ENCODE measurements at places on chromosomes 12 and 14.

- DNase-seq = no peak
Observed at GRCh38 chr12:124305136-124305535, 10.2 kb downstream of the RFLNA start.

DNA sequence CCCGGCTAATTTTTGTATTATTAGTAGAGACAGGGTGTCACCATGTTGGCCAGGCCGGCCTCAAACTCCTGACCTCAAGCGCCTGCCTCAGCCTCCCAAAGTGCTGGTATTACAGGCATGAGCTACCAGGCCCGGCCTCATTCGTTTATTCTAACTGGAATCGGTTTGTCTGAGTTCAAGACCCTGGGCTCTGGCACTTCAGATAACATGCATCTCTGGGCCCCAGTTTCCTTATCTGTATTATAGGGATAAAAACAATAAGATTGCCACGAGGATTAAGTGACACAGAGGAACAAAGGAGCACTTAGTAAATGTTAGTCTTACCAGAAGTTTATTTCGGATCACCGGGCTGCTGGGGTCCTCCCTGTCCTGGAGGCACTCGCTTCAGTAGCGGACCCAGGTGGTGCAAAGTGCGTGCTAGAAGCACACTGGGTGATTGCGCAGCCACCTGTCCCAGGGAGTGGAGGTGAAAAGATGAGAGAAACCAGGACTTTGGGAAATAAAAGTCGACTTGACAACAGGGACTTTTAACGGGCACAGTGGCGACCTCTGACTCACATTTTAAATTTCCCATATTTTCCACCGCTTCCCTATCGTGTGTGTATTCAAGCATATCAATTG, 37.5 kb downstream of the ACACB start:
- DNase-seq = no peak

DNA sequence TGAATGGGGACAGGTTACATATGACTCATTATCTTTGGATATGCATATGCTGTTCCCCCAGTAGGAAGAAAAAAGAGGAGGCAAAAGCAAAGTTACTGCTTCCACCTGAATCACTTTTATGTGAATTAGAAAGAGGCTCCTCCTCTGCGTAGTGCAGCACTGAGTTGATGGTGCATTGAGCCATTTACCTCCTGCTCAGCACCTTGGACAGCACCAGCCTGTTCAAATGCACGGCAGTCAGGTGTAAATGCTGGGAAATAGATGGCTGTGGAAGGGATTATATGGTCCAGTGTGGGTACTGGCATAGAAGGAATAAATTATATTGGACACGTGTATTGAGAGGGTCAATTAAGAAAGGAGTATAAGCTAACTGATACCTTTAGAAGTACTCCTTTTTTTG, 541.9 kb upstream of the SEL1L start:
- no peak for DNase-seq

- DNase-seq = no peak
Observed at GRCh38 chr14:55502746-55503284, 62.4 kb upstream of the TBPL2 start.

GRCh38 chr14:64806202-64806861, 73.4 kb downstream of the SPTB start:
- DNase-seq = no peak

DNA sequence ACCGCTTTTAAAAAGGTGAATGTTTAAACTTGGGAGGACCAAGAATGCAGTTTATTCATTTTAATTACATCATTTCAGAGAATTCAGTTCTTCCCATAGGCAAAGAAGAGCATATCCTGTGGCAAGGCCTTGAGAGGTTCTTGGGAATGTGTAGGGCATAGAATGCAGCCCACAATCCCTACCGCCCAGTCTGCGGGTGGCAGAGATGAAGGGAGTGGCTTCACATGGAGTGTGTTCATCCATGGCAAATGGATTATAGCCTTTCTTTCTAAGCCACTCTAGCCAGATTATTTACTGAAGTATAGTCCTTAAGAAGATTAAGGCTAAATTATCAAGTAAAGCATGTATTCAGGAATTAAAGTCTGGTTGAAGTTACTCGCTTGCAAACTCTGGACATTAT, 97.4 kb downstream of the TSPAN8 start:
- no peak for DNase-seq

GRCh38 chr12:12474471-12474928, 88.2 kb downstream of the DUSP16 start:
- no peak for DNase-seq

DNA sequence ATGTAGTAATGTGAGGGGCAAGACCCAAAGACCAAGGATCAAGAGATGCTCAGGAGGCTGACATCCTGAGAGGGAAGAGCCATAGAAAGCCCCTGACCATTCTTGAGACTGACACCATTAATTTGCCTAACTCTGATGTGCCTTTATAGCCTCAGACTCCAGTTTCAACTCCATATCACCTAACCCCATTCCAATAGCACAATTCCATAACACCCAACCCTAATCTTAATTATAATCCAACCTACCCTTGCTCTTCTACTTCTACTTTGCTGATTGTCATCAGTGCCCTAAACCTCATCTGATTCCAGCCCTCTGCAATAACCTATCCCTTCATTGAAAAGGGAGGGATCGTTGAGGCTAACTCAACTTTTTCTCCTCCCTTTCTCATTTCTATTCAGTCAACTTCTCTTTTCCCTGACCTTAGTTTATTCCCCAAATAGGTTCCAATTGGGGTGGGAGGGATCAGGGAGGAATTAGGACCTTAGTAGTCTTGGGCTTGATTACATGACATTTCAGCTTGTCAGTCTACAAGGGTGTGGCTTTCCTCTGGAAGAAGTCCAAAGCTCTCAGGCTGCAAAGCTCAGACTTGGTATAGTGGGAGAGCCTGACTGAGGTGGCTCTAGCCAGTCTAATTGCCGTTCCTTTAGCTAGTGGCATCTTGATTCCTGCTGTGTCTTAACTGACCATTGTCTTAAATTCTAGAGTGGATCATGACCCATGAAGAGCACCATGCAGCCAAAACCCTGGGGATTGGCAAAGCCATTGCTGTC, 3.1 kb downstream of the PFKM start:
- DNase-seq = no peak

- DNase-seq = no peak
Observed at GRCh38 chr12:93348575-93349435, 28.9 kb upstream of the NUDT4 start.

GRCh38 chr12:111773801-111774551, 7.2 kb downstream of the ALDH2 start:
- no peak for DNase-seq

DNA sequence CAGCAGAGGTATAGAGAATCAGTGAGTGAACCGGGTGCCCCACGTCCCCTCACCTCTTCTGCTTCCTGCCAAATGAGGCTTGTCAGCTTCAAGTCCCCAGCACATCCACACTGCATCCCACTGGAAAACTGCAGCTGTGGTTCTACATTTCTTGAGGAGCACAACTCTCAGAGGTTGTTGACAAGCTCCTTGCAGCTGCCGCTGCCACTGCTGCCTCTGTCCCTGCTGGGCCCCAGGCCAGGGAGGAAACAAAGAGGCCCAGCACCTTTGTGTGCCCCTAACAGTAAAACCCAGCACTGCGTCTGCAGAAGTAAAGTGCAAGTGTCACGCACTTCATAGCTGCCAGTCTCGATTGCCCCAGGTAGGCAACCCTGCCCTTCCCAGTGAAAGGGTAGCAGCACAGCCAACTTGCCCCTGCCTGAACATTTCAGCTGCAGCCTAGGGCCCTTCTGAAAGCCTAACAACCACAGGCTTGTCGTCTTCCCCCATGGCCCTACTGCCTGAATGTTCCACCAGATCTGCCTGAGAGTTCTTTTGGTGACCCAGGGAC, 1162.1 kb upstream of the USP15 start:
- no peak for DNase-seq

DNA sequence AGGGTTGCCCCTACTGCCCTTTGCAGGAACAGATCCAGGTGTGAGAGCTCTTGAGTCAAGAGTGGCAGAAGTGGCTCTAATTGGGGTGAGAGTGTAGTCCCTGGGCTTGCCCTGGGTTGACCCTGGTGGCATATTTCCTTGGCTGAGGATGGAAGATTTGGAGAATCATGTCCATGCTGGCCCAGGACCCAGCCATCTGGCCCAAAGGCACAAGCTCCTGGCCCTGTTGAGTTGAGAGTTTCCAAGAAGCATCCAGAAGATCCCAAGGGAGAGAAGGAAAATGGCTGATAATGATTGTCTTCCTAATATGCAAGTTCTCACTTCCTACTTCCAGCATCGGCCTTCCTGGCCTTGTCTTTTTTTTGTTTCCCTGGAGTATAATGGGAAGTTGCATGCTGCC, 55.5 kb upstream of the SRSF5 start:
- DNase-seq = no peak

GRCh38 chr14:20652996-20653975, 11.8 kb upstream of the OR6S1 start:
- no peak for DNase-seq

DNA sequence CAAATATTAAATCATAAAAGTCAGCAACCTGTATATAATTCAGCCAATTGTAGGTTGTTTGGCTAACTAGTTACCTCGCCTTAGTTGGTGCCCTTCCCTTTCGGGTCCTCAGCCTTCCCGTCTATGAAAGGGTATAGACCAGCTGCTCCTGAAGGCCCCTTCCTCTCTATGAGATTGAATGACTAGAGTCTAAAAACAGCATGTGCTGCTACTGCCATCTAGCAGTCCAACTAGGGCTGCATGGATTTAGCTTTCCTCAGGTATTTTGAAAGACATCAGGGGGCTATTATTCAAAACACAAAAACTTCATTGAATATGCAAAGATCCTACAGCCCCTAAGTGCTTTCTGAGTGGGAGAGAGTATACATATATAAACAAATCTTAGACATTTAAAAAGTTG, 37.0 kb upstream of the TMEM263 start:
- DNase-seq = no peak

DNA sequence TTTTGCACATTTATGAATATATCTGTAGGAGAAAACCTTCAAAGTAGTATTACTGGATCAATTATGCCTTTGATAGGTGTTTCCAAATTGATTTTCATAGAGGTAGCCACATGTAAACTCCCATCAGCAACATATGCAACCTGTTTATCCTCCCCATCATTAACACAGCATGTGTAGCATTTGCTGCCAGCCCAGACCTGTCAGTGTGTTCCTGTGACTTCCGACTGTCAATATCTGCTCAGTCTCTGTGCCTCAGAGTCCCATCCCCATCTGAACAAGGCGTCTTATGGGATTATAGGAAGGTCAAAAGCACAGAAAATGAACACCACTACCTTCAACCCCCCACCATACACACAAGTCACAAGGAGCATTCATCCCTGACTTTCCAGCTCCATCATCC, 9.5 kb upstream of the CAPRIN2 start:
- no peak for DNase-seq

- no peak for DNase-seq
Observed at GRCh38 chr12:47931187-47931586, 26.4 kb upstream of the VDR start.

DNA sequence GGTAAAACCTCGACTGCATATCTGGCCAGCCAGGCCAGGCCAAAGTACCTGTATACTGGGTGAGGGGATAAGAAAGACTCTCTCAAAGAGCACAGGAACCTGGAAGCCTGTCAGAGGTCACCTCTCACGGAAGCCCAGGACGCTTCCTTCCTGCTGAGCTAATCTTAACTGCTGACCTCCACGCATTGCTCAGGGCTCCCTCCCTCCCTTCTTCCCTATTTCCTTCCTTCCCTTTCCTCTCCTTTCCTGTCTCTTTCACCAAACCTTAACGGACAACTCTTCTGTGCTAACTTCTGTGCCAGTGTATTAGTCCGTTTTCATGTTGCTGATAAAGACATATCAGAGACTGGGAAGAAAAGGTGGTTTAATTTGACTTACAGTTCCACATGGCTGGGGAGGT, 14.8 kb upstream of the RNASE10 start:
- DNase-seq = no peak

GRCh38 chr12:4356041-4356327, 23.5 kb downstream of the FGF23 start:
- DNase-seq = peak; percentile 39

- DNase-seq = no peak
Observed at GRCh38 chr12:20508962-20509361, 140.6 kb downstream of the PDE3A start.

DNA sequence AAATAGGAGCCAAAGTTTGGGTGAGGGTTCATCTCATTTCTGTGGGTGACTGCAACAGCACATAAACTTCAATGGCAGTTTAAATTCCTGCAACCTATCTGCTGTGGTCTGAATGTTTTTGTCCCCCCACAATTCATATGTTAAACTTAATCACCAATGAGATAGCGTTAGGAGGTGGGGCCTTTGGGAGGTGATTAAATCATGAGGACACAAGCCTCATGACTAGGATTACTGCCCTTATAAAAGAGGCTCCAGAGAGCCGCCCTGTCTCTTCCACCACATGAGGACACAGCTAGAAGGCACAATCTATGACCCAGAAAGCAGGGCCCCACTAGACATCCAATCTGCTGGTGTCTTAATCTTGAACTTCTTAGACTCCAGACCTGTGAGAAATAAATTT, 3.8 kb upstream of the CCDC91 start:
- DNase-seq = no peak

DNA sequence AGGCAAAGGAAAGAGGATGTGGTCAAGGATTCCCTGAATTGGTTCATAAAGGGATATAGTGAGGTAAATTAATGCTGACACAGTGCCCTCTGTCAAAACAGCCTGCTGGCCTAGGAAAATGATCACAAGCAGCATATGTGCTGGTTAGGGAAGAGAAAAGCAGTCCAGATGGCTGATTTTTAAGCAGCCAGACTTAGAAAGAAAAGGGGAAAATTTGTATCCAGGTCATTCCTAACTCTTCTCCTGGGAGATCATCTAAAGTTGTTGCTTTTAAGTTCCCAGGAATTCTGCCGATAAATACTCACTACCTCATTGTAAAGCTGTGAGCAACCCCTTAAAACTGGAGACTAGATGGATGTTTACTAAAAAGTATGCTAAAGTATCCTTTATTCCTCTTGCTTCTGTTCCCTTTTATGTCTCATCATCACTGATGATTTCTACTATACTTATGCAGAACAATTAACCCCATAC, 46.4 kb upstream of the CNOT2 start:
- no peak for DNase-seq

GRCh38 chr14:48857366-48857765, 728.8 kb downstream of the RPS29 start:
- no peak for DNase-seq

- DNase-seq = peak; percentile 53
Observed at GRCh38 chr12:116592731-116593130, 33.5 kb downstream of the MAP1LC3B2 start.

GRCh38 chr12:62021808-62022207, 238.4 kb upstream of the USP15 start:
- no peak for DNase-seq

DNA sequence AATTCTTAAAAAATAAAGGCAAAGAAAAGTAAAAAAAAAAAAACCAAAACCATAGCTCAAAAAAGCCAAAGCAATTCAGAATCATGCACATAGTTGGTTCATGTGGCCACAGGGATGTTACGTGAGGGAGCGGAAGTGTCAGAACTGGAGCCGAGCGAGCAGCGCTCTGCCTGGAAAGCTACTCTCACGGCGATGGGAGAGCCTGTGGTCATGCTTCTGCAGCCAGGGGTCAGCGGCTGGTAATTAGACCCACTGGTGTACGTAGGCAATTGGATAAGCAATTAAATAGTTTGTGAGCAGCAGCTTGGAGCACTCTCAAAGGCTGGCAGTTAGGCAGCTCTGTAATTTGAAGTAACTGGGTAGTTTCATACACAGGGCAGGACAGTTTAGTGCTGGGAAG, 58.1 kb downstream of the TRHDE start:
- no peak for DNase-seq

GRCh38 chr12:10293570-10294227, 14.0 kb upstream of the KLRD1 start:
- DNase-seq = no peak

Data from AML-193 (cell line).